ENCODE measurements at places on chromosomes 4 and X. TPM values are rescaled to one million over a fixed set of nuclear protein-coding genes. Genes with fewer than 3 reads are reported as not detected.

The MBNL3 gene
- total RNA-seq: 25.0 TPM

The METTL14 gene
- 47.4 TPM for total RNA-seq

The ENPP6 gene
- total RNA-seq: not detected

The REELD1 gene
- not detected for total RNA-seq

The GPR173 gene
- 0.51 TPM for total RNA-seq

The NPY1R gene
- total RNA-seq: 12.1 TPM

The INTU gene
- 5.8 TPM for total RNA-seq

Data from lower leg skin (tissue), 4 donors.